ENCODE measurements at places on chromosomes 6 and 20. TPM values are rescaled to one million over a fixed set of nuclear protein-coding genes. Genes with fewer than 3 reads are reported as not detected.

- DNase-seq = no peak
Measured at GRCh38 chr6:131255911-131256310, 120.6 kb downstream of the AKAP7 start.

DNA sequence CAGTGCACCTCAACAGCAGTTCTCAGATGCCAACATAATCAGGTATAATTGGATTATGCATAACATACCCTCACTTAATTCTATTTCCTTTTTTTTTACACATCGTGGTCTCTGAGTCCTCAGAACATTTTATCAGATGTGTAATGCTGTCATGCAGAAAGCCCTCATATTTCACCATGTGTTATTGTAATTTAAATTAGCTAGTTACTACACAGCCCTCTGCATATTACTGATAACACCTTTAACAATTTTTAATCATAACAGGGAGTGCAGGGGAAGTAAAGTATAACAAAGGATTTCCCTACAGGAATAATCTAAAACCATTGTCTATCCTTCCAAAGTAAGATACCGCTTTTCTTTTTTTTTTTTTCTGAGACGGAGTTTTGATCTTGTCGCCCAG is 91.9 kb upstream of the CCDC28A start:
- no peak for DNase-seq

- DNase-seq = no peak
Measured at GRCh38 chr6:44004625-44005506, 122.4 kb downstream of the MRPL14 start.

- no peak for DNase-seq
Measured at GRCh38 chr20:31537890-31538289, 23.6 kb downstream of the HM13 start.

Gene C6orf52
- polyA plus RNA-seq = not detected

Gene RSPO4
- not detected for polyA plus RNA-seq

Gene ENPP3
- polyA plus RNA-seq = 0.18 TPM

- no peak for DNase-seq
Measured at GRCh38 chr6:35562060-35562459, 49.4 kb upstream of the TULP1 start.

- no peak for DNase-seq
Measured at GRCh38 chr6:135586844-135587243, 89.3 kb upstream of the AHI1 start.

Gene BTN1A1
- polyA plus RNA-seq = not detected

GRCh38 chr6:134199848-134200606 is 117.9 kb downstream of the SGK1 start:
- DNase-seq = no peak

Gene FBXO9
- polyA plus RNA-seq = 47.1 TPM

Gene KCNQ5
- 0.29 TPM for polyA plus RNA-seq

DNA sequence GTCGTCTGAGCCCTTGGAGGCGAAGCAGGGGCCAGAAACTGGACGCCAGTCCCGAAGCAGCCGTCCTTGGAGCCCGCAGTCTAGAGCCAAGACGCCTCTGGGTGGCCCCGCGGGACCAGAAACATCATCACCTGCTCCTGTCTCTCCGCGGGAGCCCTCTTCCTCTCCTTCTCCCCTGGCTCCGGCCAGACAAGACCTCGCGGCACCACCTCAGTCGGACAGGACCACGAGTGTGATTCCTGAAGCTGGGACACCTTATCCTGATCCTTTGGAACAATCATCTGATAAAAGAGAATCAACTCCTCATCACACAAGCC is 416 bp downstream of the RSPH4A start:
- DNase-seq = peak; percentile 11

DNA sequence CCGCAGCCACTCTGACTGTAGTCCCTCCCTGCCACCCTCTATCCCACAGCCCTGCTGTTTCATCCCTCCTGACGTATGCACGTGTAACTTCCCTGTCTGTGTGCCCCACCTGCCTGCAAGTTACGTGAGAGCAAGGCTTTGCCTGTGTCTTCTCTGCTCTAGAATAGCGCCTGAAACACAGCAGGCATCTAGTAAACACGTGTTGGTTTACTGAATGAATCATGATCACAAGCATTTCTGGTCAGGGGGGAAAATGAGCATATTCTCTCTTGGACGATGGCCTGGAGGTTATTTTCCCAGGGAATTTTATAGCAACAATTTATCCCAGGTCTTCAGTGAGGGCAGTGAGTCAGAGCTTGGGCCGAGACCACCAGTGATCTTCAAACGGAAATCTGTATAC is 38.3 kb downstream of the PSMG4 start:
- no peak for DNase-seq

- no peak for DNase-seq
Measured at GRCh38 chr6:1781152-1781816, 171.6 kb downstream of the FOXC1 start.

GRCh38 chr6:81769824-81770223 is 17.3 kb upstream of the TENT5A start:
- DNase-seq = no peak

DNA sequence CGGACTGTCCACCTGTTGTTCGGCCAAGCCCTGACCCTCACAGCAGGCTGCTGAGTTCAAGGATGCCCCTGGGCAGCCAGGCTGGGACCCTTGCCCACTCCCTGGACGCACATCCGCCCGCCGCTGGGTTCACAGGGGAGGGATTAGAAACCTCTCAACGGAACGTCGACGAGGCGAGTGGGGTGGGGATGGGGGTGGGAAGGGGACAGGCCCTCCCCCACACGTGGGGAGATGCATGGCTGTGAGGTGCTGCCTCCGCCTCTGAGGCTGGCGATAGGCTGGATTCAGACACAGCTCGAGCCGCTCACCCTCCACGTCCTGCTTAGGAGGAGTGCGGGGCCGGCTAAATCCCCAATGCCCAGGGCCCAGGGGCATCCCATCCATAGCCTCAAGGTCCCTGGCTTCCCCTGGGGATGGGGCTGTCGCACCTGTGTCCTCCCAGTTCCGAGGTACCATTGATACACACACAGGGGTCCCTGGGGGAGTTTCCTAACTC is 90.6 kb upstream of the BHLHE23 start:
- DNase-seq = no peak

DNA sequence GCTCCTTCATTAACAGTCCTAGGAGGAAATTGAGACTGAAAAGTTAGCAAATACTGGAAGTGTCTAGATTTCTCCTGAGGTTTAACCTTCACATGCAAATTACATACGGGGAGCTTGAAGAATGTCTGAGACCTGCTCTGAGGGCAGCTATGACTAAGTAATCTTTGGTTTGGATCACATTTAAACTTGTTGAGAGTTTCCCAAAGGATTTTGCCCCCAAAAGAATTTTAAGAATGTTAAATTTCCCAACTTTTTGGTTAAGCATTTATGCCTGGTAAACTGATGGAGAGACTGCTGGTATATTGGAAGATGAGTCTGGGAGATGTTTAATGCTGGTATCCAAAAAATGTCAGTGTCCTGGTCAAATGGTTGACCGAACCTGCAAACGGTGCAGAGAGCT is 97.0 kb downstream of the RREB1 start:
- DNase-seq = no peak

- no peak for DNase-seq
Measured at GRCh38 chr20:13418263-13419229, 197.5 kb downstream of the ISM1 start.

DNA sequence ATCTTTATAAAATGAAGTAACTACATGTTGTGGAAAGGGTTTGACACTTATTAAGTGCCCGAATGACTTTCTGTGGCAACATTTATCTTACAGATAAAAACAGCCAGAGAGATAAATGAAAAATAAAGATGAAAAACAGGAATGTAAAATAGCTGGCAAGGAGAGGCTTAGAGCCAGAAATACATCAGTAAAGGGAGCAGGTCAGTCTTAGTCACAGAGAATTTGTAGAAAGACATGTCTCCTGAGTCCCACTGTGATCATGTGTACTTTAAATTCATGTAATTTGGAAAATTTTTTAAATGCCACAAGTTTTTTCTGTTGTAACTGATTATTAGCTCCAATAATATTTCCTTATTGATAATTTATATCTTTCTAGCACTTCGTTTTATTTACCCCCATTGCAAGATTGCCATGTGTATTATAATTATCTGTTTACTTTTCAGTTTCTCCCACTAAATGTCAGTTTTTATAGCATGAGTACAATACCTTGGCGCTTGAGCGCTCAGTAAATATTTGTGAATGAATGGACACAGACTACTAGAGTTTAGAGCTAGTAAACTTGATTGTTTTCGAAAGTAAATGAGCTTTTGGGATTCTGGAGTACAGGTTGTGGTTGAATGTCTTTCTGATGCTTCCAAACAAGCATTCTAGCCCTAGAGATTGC is 15.2 kb downstream of the TAB2 start:
- DNase-seq = no peak

GRCh38 chr6:37669306-37669705 is 28.4 kb downstream of the MDGA1 start:
- no peak for DNase-seq

DNA sequence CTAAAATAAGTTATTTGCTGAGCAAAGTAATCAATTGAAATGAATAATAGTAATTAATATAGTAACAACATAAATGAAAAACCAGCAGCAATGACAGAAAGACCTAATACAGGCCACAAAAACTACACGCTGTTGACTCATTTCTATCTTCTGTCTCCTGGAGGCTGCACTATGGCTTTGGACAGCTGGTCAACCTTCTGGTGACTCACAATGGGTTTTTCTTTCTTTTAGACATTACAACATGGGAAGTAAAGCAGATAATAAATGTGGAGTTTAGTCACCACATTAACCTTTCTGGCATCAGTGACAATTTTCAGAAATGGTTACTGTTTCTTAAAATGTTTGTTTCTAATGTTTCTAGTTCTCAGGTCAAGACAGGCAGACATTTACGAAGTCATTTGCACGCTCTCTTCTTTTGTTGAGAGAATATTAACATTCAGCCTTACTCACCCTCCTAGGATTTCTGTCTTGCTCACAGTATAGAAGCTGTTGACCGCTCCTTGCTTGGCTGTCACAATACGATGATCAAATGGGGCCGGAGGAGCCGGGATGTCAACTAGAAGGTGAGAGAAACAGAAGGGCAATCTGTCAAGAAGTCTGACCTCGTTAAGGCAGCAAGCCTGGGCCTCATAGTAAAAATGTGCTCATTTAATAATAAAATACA is 62.2 kb downstream of the MYLK4 start:
- DNase-seq = no peak

Gene ZNF451
- 38.2 TPM for polyA plus RNA-seq

Gene RPS10
- polyA plus RNA-seq = 1,974 TPM

Gene RAET1G
- polyA plus RNA-seq = not detected

Gene GABRR1
- not detected for polyA plus RNA-seq

DNA sequence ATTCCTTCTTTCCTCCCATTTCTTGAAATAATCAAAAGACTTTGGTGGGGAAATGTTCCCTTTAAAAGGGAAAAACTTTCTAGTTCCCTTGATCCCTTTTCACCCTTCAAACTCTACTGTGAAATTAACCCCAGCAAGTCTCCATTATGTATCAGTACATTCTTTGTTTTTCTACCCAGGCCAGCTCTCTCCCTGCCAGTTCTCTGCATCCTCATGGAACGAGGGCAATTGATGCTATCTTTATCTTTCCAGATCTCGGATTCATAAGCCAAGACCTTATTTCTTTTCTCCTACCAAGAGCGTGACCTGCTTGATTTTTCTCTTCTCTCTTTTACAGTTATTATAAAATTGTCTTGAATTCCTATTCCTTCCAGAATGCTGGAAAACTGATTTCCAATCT is 75.8 kb downstream of the ADGRB3 start:
- no peak for DNase-seq

DNA sequence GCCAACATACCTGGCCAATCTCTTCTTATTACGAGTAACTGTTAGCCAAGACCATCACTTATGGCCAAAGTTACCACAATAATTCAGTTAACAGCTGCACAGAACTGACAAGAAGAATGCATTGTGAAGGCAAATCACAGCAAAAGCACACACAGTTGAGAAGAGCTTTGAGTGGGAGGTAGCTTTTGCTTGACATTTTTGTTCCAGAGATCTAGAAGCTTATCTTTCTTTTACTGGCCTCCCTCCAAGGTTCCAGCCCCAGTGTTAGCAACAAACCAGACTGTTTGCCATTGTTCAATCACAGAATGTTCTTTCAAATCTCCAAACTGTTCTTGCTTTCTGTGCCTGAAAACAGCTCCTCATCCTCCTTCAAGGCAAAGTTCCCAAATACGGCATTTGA is 35.9 kb upstream of the IRAK1BP1 start:
- DNase-seq = no peak

Gene EYA2
- not detected for polyA plus RNA-seq

Gene LST1
- polyA plus RNA-seq = 37.6 TPM

DNA sequence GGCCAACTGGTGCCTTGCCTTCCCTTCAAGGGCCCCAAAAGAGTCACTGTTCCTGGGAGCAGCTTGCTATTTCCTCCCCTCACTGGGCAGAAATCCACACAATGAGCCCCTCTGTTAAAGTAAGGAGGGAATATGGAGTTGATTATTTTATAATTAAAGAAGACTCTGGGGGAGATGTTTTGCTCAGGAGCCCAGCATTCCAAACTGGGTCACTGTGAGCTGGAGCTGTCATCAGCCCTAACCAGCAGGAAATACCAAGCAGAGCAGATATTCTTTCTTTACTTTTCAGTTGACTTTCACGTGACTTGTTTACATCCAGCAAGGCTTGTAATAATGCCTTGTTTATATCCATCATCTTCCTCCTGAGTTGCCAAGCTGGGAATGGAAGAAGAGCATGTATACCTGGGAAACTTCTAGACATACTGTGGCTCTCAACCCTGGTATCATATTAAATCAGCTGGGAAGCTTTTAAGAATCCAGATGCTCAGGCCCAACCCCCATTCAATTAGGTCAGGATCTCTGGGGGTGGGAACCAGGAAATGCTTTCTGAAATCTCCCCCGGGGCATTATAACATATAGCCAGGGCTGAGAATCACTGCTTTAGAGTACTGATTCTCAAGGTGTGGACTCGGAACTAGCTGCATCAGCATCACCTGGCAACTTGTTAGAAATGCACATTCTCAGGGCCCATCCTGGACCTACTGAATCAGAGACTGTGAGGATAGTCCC is 175.6 kb upstream of the MYLIP start:
- DNase-seq = no peak

Gene SLA2
- polyA plus RNA-seq = 0.40 TPM

- DNase-seq = no peak
Measured at GRCh38 chr6:78347191-78347916, 520.0 kb upstream of the IRAK1BP1 start.

DNA sequence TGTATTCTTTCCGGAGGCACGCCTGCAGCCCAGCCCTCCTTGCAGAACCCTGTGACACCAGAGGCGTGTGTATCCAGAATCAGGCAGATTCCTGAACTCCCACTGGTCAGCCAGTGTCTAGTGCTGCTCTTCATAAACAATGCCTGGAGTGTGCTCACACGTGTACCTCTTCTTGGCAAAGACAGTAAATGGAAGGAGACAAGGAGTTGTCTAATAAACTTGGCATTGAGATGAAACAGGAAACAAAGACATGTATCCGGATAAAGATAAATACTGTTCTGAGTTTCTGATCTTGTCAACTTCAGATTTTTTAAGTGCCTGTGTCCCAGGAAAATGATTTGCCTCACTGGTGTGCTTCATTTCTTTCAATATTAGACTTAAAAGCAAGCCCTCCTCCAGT is 1.7 kb downstream of the RPS6KA2 start:
- no peak for DNase-seq

Gene XKR7
- polyA plus RNA-seq = not detected

Gene ZNF311
- not detected for polyA plus RNA-seq

Measured in naive B cell (primary cell).